ENCODE measurements at places on chromosomes 2 and 18. TPM values are rescaled to one million over a fixed set of nuclear protein-coding genes. Genes with fewer than 3 reads are reported as not detected.

Gene SLC16A14
- 1.2 TPM for total RNA-seq

Gene RAB27B
- 0.35 TPM for total RNA-seq

Gene PLEKHM3
- 4.5 TPM for total RNA-seq

Gene KCNG2
- not detected for total RNA-seq

Gene POTEC
- not detected for total RNA-seq

Gene SPEG
- 1.4 TPM for total RNA-seq

DNA sequence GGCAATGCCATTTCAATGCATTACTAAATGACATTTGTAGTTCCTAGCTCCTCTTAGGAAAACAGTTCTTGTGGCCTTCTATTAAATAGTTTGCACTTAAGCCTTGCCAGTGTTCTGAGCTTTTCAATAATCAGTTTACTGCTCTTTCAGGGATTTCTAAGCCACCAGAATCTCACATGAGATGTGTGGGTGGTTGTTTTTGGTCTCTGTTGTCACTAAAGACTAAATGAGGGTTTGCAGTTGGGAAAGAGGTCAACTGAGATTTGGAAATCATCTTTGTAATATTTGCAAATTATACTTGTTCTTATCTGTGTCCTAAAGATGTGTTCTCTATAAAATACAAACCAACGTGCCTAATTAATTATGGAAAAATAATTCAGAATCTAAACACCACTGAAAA lies 45.3 kb downstream of the HADHB start:
- DNase-seq, result no peak

- peak; percentile 86 for DNase-seq
Measured at GRCh38 chr2:230974096-230974913, 21.6 kb upstream of the SPATA3 start.

- DNase-seq, result no peak
Measured at GRCh38 chr2:129673234-129673633, 306.2 kb upstream of the RAB6C start.

- no peak for DNase-seq
Measured at GRCh38 chr2:173059971-173060461, 15.6 kb upstream of the MAP3K20 start.

DNA sequence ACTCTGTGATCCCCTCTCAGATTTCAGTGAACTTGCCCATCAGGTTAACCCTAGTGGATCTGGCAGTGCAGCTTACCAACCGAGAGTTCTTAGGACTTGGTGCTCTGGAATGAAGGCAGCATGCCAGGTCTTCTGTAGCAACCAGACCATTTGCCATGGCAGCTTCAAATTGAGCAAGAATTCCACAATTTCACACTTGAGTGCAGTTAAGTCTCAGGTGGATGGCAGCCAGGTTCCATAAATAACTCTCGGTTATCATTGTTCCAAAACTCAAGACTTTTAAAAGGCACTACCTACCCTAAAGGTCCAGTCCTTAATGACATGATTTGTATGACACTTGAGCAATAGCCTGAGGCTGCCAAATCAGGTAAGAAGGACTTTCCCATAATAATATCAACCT lies 48.1 kb downstream of the GALNT3 start:
- no peak for DNase-seq

GRCh38 chr18:23809415-23809814 lies 120.2 kb downstream of the LAMA3 start:
- no peak for DNase-seq

DNA sequence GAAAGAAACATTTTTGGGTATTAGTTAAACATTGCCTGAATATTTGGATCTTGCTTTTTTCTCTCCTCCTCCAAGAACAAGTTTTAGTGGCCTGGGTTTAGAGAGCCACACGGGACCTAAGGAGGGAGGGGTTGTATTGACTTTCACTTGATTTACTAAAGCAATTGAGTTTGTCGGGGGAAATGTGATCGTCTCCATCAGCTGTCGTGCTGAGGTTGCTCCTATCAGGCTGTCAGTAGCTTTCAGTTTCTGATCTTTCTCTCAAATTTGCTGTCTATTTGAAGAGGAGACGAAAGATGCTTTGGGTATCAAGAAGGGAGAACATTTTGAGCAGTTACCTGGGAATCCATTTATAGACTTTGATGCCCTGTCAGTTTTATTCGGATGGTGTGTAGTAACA lies 106.0 kb downstream of the SETBP1 start:
- DNase-seq, result no peak

- no peak for DNase-seq
Measured at GRCh38 chr2:29698216-29698615, 223.2 kb downstream of the ALK start.

DNA sequence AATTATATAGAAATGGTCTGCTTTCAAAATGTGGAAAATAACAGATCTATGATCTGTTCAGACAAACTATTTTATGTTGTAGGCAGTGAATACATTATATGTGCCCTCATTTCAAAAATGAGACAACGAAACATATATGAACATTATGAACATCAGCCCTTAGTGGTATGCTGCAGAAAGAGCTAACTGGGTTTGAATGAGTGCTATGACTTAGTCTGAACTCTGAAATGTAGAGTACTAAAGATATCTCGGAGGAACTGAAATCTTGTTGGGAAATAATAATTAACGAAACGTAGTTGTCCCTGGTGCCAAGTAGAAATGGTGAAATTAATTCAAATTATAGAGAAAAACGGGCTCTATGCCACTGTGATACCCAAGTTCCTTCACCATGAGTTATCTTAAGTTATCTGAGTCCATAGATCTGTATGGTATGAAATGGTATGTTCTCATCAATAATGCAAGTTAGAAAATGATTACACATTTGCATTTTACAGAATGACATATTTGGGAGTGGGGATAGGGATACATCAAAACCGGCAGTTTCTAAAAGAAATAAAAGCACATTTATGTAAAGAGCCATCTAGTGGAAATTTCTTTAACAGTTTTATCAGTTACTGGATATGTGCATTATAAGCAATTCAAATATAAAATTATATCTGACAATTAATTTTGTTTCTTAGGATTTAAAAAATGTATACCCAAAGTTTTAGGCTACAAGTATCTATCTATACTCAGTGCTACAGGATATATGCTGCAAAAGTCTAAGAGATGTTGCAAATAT lies 26.7 kb downstream of the STARD6 start:
- DNase-seq, result no peak

GRCh38 chr2:76975752-76976151 lies 546.4 kb downstream of the LRRTM4 start:
- DNase-seq, result no peak

- DNase-seq, result no peak
Measured at GRCh38 chr18:23900994-23901393, 113.6 kb upstream of the TTC39C start.

DNA sequence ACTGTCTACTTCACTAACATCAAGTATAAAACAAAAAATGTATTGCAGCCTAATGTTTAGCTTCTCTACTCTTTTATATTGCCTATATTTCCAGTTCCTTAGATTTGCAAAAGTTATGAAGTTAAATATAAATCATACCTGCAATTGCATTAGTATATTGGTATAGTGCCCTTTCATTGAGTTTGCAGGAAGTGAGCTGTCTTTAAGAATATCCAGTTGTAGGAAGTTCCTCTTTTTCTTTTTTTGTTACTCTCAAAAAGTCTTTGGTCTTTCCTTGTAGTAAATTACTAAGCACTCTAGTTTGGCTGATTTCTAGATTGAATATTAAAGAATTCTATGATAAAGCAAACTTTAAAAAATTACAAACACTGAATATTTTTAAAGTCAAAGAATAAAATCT lies 71.3 kb upstream of the FN1 start:
- DNase-seq, result no peak

GRCh38 chr2:17975401-17975800 lies 96.9 kb downstream of the KCNS3 start:
- DNase-seq, result no peak

GRCh38 chr2:7281231-7282201 lies 364.3 kb downstream of the RNF144A start:
- DNase-seq, result no peak

Data from activated CD4-positive, alpha-beta T cell treated with anti-CD3 and anti-CD28 coated beads for 36 hours (primary cell).